CD4-positive, alpha-beta T cell treated with Interleukin-1 beta for 1 hour (primary cell): ENCODE measurements at places on chromosomes 2 and 18.

DNA sequence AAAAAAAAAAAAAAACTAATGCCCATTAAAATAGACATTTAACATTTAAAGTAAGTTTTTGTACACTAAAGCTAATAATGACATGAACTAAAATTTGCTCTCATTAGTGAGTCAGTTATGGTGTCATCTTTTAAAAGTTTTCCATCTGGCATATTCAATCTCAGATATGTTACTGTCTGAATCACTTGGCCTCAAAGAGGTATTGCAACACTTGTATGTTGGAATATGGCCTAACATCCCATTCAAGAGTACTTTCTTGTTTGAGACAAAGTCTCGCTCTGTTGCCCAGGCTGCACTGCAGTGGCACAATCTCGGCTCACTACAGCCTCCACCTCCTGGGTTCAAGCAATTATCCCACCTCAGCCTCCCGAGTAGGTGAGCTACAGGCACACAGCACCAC, 169.7 kb downstream of the TMEM163 start:
- DNase-seq: no peak

DNA sequence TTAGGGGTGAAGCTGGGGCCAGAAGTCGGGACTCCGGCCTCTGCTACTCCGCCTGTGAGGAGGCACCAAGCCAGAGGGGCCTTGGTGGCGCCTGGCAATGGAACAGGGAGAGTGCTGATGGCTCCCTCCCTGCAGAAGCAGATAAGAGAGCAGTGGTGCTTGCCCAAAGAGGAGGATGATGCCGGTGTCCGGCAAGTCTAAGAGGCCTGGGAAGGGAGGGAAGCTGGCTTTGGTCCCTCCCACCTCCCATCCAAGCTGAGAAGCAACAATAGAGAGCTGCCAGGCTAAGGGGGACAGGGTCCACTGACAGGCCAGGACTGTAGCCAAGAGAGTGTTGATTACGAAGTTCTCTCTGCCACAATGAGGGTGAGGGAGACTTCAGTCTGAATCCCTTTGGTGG, 479.5 kb downstream of the TNS1 start:
- no peak for DNase-seq

GRCh38 chr2:61165946-61166345, 4.0 kb downstream of the C2orf74 start:
- DNase-seq: no peak

DNA sequence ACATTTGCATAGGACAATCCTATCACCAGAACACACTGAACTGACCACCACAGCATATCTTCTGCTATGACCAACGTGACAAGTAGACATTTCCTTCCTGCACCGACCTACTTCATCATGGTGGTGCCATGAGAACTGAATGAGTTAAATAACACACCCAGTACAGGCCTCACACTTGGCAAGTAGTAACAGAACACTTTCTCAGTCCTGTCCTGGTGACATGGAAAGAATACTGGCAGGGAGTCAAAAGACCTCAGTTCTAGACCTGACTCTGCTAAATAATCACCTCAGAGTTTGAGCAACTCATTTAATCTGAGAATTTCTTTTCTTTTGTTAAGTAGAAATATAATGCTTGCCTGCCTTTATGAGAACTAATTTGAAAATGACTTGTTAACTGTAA, 186.3 kb upstream of the SMAD7 start:
- no peak for DNase-seq

GRCh38 chr2:22536133-22536532, 848.8 kb upstream of the KLHL29 start:
- DNase-seq: no peak

DNA sequence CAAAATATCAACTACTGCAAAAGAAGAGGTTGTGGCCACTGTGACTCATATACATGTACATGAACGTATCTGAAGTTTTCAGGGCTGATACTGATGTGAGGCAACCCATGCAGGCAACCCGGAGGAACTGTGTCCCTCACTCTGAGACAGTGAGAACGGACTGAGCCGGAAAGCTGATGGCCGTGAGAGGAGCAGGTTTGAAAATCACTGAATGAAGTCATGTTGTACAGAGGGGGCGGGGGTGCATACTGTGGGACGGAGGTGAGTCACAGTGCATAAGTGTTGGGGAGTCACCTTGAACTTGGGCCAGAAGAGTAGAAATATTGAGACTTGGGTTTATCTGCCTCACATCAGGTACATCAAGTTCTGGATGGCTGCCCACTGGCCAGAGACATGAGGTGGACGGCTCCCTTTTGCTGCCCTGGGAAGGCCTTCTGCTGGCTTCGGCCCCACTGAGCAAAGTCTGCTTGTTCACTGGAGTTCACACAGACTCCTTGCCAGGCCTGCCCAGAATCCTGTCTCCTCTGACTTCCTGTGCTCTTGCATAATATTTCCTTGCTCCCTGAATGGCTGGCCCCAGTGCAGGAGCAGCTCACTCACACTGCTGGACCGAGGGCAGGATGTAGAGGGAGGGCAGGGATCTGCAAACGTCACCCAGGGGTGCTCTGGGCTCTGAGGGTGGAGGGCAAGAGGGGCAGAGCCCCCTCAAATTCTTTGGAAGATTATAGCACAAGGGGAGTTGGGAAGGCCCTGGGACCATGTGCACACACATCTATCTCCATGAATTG, 18.1 kb downstream of the EPAS1 start:
- no peak for DNase-seq

DNA sequence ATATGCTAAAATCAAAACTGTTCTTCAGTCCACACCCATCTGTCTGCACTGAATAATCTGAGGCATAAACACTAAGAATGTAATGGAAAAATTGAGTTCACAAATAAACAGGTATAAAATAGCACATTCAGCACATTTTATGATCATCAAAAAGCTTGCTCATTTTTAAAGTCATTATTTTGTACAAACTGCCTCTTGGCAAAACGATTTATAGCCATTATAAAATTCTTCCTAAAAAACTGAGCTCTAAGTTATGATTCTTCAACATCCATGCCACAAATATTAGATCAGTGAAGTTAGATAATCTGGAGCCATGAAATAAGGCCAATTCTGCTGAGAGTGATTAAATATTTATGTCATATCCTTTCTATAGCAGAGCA, 233.5 kb downstream of the DYM start:
- DNase-seq: no peak
